ENCODE measurements at places on chromosomes 6 and 20.

DNA sequence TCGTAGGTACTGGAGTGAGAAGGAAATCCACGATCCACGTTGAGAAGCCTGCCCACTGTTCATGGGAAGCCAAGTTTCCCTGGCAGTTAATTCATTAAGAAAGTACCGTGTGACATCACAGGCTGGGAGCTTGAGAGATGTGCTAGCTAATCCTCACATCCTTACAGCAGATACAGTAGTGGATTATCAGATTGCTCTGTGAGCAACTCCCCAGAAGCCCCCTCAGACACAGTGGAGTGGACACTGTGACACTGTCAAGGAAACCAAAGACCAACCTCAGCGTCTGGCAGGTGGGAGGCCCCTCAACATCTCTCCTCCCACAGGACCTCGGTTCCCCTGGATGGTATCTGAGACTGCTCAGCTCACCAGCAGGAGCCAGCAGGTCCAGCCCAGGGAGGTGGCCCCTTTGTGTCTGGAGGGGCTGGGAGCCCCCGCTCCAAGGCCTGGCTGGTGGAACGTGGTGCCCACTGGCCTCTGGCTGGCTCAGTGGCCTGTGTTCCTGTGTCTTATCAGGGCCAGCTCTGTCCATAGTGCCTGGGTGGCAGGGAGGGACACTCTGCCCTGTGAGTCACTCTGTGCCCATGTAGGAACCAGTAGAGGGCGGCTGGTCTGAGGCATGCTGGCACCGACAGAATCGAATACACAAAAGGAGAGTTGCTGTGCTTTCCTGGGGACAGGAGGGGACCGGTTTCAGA lies 7.2 kb downstream of the PYGB start:
- DNase-seq: peak; percentile 12

- no peak for DNase-seq
These were observed 1.1 kb downstream of the CLPSL2 start for GRCh38 chr6:35777356-35778102.

DNA sequence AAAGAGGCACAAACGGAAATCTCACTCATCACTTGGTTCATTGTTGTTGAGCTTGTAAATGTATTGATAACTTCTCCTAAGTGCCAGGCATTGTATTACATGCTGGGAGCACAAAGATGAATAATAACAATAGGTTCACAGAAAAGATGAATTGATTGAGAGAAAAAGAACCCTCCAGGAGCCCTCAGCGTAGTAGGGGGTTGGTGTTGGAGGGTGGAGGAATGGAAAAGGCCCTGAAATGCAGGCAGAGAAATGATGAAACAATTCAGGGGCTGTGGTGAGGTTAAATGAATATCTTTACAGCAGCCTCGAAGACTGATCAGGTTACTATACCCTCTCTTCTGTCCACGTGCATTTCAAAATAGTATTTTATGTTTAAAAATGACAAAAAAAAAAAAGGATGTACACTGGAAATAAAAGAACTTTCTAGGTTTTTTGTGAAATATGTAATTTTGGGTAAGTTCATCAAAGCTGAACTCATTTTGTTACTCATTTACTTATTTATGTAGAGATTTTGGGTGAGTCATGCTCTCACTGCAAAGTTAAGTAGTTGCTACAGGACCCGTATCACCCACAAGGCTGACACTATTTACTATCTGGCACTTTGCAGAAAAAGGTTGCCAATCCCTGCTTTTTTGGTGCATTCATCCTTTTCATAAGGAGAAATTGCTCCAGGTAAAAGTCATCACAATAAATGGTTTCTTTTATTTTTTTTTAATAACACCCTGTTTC lies 277.3 kb downstream of the ZNF217 start:
- DNase-seq: no peak

DNA sequence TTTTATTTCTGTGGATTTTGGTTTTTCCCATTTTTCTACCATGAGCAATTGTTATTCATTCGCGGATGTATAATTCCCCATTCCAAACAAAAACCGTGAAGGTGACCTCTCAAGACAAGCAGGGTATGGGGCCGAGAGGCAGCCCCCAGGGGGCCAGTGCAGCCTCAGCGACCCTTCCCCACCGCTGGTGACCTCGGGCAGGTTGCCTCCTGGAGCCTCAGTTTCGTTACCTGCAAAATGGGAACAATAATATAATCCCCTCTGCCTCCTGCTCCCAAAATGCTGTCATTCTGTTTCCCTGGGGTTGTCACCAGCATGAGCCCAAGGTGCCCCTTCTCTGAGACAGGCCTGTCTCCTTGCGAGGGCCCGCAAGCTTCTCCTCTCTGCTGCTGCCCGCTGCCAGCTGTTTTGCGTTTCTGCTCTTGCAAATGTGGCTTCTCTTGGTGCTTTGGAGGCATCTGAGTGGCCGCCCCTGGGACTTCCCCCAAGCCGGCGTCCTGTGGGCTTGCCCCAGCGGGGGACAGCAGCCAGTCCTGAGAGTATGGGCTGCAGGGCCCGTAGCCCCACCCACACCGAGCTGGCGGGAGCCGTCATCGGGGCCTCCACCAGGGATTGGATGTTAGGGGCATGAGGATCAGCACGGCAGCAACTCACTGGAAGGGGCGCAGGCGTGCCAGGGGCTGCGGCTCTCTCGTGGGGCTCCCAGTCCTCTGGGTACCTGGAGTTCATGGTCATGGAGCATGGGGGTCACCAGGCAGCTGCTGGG lies 161.9 kb downstream of the TAF4 start:
- no peak for DNase-seq

- DNase-seq: no peak
These were observed 3.4 kb downstream of the NAPB start for GRCh38 chr20:23417861-23418260.

DNA sequence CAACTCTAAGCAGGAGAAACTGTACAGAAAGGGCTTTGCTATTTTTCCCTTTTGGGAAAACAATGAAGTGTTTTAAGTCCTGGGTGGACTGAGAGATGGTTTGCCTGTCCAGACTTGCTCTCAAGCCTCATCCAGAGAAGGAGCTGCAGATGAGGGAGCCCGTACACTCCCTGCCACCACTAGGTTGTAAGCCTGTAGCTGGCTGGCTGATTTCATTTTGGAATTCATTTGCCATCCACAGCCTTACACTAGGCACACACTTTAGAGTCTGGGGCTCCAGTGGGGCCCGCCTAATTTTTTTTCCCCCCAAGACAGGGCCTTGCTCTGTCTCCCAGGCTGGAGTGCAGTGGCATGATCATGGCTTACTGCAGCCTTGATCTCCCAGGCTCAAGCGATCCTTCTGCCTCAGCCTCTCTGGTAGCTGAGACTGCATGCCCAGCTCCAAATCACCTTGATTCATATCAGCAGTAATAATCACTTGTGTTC lies 28.4 kb downstream of the POFUT1 start:
- no peak for DNase-seq

- no peak for DNase-seq
These were observed 83.4 kb upstream of the NEDD9 start for GRCh38 chr6:11315743-11316437.

DNA sequence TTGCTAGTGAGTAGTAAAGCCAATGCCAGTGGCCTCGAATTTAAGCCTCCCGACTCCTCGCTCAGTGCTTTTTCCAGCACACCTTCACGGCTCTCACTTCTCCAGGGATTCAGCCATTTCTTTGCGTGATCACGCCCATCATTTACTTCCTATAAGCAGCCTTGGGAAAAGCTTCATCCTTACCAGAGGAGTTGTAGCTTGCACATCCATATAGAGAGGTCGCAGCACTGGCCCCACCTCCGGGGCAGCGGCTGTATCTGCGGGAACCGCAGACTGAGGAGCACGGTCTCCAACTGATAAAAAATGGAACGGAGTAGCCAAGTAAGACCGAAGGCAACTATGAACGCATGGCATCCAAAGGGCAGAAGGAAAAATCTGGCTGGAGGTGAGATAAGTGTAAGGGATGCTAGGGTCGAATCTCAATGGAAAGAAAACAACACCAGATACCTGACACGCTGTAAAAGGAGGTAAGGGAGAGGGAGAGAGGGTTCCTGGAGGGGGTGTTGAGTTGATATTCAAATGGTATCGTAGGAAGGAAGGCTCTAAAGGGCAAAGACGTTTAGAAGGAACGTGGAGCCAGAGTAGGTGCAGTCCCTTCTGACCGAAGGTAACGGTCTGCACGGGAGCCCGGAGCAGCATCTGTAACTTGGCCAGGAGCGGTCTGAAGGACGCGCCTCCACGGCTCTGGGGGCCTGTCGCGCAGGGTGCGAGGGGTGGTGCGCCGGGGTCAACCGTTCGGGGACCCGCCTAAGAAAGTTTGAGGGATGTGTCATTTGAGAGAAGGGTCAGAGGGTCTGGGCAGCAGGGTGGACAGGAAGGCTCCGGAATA lies 640 bp downstream of the NFS1 start:
- peak; percentile 4 for DNase-seq

- no peak for DNase-seq
These were observed 1371.5 kb downstream of the EPHA7 start for GRCh38 chr6:92047860-92048259.

- no peak for DNase-seq
These were observed 23.1 kb downstream of the LBP start for GRCh38 chr20:38369389-38369788.

- no peak for DNase-seq
These were observed 77.7 kb downstream of the ANKRD60 start for GRCh38 chr20:58150772-58151171.

DNA sequence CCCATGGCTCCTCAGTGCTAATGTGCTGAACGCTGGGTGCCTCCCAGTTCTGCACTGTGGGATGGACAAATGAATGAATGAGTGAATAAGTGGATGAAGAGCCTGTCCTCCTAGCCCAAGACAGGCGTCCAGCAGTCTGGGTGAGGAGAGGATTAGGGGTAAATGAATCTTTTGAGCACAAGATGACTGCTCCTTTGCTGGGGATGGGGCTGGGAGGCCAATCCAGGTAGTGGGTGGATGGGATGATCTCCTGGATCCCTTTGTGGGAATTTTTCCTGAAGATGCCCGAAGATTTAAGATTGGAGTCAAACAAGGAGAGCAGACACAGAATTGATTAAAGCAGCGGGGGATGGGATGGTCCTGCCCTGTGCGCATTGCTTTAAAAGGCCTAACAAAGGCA lies 65.3 kb upstream of the MLN start:
- no peak for DNase-seq

All from amygdala (tissue), 56 donors.